WTC11 (cell line): ENCODE measurements at places on chromosomes 11 and 22.
A peak's percentile ranks its signal among the peaks of the same experiment; 100 is the strongest.

DNA sequence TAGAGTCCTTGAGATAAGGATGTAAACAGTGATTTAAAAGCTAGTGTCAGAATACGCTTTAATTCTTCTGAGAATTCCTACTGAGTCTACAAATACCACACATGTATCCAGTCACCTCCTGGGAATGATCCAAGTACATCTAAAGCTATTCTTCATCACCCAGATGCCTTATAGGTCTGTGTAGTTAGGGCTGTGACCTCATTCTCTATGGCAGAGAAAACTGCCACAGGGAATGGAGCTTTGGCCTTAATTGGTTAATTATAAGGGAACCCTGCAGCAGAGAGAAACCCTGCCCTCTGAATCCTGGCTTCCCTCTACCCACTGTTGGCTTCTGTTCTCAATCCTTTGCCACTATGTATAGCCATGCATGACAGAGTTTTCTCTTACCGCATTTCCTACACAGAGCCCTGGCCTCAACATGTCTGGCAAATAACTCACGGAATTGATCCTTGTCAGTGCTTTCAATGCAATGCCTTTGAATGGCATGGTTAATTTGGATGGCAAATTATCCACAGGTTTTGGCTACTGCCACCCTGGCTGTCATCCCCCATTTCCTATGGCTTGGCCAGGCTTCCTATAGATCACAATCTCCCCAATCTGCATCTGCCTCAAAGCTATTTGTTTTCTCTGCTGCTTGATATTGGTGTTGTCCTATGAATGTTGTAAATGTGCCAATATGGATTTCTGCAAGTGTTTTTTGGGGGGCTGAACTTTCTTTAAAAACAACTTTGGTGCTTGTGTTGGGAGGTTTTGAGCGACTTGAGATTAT lies 2.9 kb downstream of the DIXDC1 start:
- no peak for DNase-seq

GRCh38 chr11:61959678-61960077 lies 7.8 kb downstream of the FTH1 start:
- peak; percentile 9 for DNase-seq

DNA sequence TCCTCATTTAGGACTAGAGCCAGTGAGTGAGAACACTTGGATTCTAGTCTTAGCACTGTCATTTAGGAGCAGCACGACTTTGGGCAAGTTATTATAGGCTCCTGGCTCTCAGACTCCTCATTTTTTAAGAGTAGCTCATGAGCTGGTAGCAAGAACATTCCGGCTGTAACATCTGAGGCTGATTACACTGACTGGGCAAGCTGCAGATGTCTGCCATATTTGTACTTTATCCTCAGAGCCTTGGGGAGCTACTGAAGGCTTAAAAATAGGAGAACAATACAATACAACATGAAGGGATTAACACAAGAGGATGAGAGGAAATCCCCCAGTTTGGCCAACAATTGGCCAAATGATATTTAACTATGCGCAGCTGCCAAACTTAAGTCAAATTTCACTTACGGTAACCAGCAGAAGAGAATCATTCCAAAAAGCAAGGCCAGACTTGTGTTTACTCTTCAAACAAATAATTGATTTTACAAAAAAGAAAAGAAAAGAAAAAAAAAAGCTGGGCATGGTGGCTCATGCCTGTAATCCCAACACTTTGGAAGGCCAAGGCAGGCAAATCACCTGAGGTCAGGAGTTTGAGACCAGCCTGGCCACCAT lies 113.1 kb upstream of the ARHGAP42 start:
- DNase-seq: no peak

DNA sequence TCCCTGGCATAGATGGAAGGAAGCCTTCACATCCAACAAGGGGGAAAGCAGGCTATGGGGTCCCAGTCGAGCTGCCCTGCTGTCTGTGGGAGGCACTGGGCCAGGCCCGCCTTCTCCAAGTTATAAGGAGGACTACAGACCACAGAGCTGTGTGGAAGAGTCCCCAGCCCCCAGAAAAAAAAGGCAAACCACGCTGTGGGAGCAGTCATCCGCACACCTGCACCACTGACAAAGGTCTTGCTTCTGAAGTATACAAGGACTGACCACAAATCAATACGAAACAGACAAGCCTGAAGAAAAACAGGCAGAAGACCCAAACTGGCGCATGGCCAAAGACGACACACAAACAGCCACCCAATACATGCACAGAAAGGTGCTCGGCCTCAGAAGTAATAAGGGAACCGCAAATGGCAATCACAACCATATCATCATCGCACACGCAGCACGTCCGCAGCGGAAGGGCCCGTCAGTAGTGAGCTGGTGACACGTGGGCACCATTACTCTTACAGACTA lies 384.1 kb downstream of the CTTN start:
- no peak for DNase-seq

- no peak for DNase-seq
These were observed 92.0 kb downstream of the JRKL start for GRCh38 chr11:96481771-96482170.

DNA sequence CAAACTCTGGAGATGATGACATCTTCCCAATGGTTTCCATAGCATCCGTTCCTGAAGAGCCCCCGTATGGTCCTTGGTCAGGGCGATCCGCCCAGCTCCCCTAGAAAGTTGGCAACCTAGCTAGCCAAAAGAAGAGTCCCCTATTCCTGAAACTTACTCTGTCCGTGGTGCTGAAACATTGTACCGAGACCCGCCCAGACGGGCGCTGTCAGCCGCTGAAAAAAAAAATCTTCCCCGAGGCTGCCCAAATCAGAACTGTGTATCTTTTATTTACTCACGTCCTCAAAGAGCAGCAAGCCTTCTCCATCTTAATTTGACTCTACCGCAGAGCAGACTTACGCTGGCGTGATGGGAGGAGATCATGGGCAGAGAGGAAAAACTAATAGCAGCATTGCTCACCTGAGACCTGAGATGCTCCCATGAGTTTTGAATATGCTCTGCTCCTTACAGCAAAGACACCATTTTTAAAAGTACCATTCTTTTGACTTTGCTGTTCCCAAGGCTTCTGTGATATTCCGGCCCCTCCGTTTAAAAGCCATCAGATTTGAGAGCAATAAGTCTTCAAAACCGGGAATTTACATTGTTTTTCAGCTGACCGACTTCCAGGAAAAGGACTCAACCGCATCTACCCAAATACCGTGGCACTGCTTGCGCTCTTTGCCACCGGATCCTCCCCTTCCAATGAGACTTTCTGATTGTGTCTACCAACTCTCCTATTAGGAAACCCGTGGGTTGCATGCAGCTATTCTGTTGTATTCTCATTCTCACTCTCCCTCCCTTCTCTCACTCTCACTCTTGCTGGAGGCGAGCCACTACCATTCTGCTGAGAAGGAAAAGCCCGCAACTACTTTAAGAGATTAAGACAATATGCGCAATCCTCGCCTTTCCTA lies at the start of gene SLC17A6:
Gene SLC17A6 (plus strand): TSS at position 786 of the 890 bp plus-strand sequence. CDS start 153 bp downstream, outside the sequence.
- peak; percentile 55 for DNase-seq

- no peak for DNase-seq
These were observed 1.2 kb downstream of the HIKESHI start for GRCh38 chr11:86303257-86303656.

- no peak for DNase-seq
These were observed 19.9 kb downstream of the IFT27 start for GRCh38 chr22:36756031-36756430.

DNA sequence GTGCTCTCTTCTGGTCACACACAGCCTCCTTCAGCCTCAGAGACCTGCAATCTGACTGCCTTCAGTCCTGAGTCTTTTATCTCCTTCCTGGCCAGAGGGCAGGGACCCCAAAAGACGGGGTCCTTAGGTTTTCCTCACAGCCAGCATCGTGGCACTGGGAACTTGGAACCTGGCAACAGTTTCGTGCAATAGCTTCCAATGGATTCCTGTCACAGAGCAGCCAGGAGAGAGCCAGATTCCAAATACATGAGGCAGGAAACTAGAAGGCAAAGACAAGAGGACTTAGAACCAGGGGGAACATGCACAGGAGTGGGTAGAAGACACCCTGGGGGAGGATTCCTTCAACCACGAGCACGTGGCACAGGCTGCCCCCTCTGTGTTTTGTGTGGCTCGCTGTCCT lies 48.6 kb downstream of the C11orf91 start:
- no peak for DNase-seq

GRCh38 chr11:5700421-5701054 lies 10.9 kb downstream of the TRIM22 start:
- DNase-seq: no peak

GRCh38 chr11:72829884-72830533 lies 15.8 kb downstream of the ATG16L2 start:
- no peak for DNase-seq

- DNase-seq: no peak
These were observed 27.3 kb downstream of the SERGEF start for GRCh38 chr11:17985517-17985916.

- DNase-seq: no peak
These were observed 28.8 kb upstream of the AMOTL1 start for GRCh38 chr11:94739331-94739730.

DNA sequence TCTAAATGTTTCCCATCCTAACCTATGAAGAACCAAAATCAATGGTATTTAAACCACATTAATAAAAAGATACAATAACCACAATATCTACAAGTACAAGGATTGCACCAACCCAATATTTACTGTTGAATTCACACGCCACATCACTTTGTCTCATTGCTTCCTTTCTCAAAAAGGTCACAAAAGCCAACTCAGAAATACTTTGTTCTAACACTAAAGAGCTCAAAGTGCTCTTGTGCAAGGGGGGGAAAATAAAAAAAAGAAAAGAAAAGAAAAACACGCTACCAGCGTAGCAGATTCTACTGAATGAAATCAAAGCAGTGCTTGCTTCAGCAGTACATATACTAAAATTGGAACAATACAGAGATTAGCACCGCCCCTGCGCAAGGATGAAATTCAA lies 10.5 kb upstream of the ARHGAP32 start:
- no peak for DNase-seq
